ENCODE measurements at places on chromosomes 3 and 15.

GRCh38 chr3:168123201-168124176, 27.8 kb upstream of the GOLIM4 start:
- DNase-seq = no peak

DNA sequence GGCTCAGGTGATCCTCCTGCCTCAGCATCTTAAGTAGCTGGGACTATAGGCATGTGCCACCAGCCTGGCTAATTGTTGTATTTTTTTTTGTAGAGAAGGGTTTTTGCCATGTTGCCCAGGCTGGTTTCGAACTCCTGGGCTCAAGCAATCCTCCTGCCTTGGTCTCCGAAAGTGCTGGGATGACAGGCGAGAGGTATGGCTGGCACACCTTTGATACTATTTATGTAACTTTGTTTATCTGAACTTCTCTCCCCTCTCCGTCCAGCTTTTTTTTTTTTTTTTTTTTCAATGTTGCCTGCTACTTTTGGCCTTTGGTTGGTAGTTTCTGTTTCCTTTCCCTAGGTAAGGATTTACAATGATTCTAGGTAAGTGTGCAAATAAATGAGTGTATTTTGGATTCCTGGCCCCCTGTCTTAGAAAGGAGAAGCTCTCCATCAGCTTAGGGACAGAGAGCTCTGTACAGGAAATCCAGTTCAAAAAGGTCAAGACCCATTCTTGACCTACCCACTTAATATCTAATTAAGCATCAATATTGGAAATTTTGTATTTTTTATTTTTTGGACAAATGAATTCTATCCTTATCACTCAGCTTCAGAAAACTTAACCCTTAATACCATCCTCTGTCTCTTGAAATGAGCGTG, 6.8 kb downstream of the ARL6IP5 start:
- peak; percentile 34 for DNase-seq

- DNase-seq = no peak
These were observed 60.3 kb downstream of the RAB11A start for GRCh38 chr15:65929573-65929972.

GRCh38 chr3:15542614-15543013, 21.1 kb upstream of the COLQ start:
- DNase-seq = no peak

DNA sequence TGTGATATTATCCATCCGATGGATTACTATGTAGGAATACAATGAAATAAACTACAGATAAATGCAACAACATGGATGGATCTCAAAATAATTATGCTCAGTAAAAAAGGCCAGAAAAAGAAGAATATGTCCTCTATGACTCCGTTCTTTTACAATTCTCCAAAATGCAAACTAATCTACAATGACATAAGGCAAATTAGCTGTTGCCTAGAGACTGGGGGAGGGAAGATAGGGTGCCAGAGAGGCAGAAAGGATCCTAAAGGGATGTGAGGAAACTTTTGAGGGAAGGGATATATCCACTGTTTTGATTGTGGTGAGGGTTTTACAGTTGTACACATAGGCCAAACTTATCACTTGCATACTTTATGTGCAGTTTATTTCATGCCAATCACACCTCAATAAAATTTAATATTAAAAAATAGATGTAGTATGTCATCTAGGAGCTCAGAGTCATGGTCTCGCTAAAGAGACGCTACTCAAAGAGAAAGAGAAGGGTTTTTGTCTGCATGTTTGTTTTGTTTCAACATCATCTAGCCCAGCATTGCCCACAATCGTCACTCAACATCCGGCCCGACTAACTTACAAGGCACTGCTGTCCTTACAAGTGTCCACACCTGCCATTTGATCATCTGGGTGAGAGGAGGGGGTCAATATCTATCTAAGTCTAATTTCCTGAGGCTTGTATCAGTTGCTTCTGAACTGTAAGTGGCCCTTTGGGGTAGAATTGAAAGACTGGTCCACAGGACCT, 29.5 kb downstream of the HES1 start:
- DNase-seq = no peak

DNA sequence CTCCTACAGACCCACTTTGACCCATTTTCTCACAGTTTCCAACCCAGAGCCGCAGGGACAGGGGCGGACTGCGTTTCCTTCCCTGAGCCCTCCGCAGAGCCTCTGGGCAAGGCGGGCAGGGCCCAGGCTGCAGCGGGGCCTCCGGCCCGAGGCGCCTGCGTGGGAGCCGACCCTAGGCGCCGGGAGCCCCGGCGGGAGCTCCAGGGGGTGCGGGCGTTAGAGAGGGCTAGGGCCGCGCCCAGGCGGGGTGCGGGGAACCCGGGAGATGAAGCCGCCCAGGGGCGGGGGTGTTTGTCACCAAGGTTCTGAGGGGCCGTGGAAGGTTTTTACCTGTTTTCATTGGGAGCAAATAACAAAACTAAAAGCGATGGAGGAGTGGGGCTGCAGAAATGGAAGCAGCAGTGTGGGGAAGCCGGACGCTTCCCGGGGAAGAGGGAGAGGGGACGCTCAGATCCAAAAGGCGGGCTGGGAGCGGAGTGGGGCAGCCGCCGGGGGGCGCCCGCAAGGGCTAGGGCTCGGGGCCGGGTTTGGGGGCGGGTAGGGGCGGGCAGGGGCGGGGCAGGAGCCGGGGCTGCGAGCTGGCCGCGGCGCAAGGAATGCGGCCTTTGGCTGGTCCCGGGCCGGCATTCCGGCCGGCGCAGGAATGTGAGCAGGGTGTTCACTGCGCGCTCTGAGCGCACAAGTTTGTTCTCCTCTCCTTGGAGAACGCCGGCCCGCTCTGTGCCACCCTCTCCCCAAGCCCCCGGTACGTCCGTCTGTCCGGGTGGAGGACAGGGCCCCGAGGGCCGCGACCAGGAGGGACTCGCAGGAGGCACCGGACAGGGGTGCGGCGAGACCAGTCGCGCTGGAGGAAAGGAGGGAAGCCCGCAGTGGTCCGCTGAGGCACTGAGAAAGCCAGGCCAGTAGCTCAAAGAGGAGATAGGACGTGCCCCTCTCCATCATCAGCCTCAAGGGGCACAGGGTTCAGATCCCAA, 61.1 kb downstream of the AMOTL2 start:
- DNase-seq = no peak

DNA sequence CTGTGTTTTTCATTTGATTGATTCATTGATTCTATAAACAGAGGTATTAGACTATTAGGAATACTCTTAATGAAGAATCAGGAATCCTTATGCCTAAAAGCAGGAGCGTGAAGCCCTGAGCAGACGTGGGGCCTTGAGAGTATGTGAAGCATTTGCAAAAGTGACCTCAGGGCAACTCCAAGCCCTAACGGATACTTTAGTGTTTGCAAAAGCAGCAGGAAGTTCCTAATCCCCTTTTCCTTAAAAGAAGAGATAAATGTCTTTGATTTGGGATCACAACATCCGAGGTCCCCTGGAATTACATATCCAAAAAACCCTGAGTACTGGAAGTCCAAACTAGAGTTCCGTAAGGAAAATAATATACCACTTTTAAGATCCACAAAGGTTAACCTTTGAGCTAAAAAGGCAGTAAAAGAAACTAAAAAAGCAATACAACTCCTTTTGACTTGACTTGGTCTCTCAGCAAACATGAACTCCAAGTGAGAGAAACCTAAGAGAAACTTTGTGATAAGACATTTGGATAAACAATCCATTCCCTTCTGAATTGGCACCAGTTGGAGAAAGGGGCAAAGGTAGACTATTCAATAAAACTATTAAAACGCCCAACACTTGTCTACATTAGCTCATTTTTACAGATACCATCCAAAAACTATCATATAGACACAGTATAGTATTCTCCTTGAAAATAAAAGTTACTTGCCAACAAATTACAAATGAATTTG, 27.4 kb downstream of the PRTG start:
- DNase-seq = no peak

DNA sequence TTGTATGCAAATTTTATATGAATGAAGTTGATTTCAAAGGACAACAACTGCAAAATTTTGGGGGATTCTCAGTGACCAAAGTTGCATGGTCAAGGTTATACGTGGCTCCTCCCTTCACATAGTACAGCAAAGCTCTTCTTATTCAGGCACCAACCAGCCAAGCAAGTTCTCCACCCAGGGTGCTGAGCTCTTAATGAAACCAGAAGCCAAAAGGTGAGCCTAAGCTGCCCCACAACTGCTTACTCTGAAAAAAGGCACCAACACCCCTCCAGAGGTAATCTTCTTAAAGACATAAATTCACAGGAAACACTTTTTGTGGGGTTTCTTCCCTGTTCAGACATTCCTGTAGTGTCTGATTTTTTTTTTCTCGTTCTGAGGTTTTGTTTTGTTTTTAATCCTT, 106.1 kb upstream of the GMNC start:
- DNase-seq = no peak

DNA sequence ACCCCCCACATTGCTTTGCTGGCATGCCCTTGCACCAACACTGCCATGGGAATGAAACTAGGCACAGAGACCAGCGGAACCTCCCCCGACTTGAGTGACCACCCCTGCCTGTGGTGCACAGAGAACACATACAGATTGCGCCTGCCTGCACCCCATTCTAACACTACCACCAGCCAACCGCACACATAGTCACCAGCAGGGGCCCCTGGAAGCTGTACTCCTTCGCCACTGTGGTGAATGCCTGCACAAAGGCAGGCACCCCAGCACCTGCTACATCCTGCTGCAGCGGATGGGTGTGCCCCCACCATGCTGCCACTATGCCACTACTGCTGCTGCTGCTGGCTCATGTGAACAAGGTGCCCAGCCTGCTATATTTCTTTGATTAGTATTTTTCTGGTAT, 27.4 kb upstream of the DNAAF4 start:
- no peak for DNase-seq

- no peak for DNase-seq
These were observed 4.0 kb downstream of the NEDD4 start for GRCh38 chr15:55989383-55989782.

DNA sequence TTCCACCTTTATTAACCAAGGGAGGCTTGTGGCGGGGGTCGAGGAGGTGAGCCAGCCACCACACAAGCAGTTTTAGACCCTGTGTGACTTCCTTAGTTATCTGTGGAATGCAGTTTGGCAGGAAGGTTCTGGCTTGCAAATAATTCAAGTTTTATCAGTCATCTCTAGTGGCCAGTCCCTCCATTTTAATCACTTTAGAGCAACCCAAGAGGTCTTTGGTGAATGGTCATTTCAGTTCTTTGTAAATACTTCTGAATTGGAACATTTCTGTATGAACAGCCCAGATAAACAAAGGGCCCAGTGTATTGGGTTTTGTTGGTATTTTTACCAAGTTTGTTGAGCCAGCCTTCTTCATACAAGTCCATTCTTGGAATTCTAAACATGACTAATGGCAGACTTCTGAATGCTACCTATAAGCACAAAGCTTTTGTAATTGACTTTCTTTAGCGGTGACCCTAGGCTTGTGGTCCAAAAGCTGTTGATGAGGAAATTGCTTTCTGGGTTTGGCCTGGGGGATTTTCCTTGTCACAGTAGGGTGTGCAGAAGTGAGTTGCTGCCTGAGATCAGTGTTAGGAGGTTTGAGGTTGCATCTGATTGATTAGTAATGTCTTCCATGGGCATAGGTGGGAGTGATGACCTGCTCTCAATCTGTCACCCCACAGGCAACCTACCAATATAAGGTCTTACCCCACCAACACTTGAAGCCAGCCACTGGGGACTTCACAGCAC, 193.3 kb upstream of the TOPAZ1 start:
- no peak for DNase-seq

- DNase-seq = no peak
These were observed 684 bp downstream of the TNFAIP8L3 start for GRCh38 chr15:51093839-51094605.

- no peak for DNase-seq
These were observed 15.0 kb downstream of the KLF15 start for GRCh38 chr3:126342211-126342610.

- DNase-seq = no peak
These were observed 10.6 kb downstream of the NCEH1 start for GRCh38 chr3:172700256-172700655.

DNA sequence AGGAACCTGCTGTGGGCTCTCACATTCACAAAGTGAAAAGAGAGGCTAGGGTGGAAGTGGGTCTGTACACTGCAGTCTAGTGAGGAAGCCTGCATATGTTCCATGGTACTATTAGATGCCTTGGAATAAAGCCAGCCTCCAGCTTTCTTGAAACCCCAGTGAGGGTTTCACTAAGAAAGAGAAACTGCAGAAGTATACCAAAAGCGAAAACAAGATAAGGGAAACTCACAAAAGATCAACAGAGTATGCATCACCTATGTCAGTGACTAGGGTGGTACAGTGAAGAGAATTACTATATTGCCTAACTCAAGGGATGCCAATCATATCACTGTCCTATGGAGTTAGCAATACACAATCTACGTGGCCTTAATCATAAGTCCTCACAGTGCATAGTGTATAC, 212.5 kb upstream of the GADL1 start:
- DNase-seq = peak; percentile 64
